ENCODE measurements at places on chromosomes 1 and 21.

DNA sequence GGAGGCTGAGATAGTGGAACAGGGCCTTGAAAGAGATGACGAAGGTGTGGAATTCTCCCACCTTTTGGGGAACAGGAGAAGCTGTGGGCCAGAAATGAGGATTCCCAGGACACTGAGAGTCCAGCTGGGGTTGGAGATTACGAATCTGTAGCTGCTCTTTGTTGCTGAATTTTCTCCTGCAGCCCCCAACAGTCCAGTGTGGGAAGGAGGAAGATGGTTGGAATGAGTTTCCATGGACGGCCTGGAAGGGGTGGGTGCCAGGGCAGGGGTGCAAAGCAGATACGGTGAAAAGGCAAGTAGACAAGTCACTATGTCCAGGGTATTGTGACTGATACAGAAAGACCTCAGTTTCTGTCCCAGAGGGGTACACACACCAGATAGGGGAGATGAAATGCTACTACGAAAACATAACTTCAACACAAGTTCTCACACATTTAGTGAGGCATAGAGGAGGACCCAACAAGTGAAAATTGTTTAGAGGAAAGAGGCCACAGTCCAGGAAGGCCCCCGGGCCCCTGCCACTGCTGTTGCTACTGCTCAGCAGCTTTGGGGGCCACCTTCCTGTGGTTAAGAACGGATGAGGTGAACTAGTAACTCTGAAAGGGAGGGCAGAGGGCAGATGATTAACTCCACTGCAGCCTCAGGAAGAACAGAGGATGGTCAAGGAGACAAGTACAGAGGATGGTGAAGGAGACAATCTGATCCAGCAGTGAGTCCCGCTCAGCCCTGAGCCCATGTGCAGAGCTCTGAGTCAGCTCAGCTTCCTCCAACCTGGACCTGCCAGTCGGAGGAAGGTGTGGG, 7.3 kb downstream of the CD244 start:
- DNase-seq, result no peak

DNA sequence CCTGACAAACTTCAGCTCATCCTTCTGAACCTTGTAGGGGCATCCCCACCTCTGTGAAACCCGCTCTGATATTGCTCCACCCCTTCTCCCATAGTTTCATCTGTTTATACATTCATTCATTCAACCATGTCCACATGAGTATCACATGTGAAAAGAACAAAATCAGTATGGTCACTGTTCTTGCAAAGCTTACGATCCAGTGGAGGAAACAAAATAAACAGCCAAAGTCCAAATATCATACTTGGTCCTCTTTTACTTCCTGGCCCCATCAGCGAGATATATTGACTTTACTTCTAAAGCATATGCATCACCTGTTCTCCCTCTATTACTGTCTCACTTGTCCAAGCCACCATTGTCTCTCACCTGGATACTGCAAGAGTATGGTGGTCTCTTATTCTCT, 35.6 kb downstream of the C8A start:
- no peak for DNase-seq

GRCh38 chr1:116498789-116499628, 71.8 kb downstream of the CD58 start:
- DNase-seq, result peak; percentile 31

- DNase-seq, result no peak
These were observed 8.1 kb downstream of the FOXD2 start for GRCh38 chr1:47445823-47446550.

- no peak for DNase-seq
These were observed 254.7 kb downstream of the LRRIQ3 start for GRCh38 chr1:73943270-73943669.

DNA sequence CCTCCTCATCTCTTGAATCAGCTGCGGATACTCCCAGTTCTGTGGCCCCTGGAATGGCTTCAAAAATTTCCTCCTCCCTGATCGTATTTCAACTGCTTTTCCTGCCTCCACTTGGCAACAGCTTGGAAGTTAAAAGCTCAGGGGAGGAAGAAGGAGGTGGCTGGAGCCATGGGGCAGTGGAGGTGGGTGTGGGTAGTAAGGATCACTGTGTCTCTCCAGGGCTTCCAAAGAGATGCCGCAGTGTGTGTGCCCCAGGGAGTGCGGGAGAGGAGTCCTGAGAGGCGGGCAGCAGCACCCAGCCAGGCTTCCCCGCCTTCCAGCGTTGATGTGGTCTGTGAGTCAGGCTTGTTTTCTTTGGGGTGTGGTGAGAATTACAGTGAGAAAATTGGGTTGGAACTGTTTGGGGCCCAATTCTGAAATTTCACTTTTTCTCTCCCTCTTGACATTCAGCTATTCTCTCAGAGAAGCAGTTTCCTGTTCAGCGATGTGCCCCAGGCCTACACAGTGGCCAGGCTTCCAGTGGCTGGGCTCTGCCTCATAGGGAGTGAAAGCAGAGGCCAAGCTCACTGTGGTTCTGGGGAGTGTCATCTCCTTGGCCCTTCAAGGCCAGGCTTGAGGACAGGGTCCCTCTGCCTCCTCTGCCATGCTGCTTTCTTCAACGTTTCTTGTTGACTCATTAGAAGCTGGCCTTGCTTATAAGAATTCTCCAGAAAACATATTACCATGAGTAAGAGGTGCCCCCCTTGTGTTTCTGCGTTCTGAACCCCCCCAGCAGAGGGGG, 69.0 kb downstream of the PGM1 start:
- no peak for DNase-seq

DNA sequence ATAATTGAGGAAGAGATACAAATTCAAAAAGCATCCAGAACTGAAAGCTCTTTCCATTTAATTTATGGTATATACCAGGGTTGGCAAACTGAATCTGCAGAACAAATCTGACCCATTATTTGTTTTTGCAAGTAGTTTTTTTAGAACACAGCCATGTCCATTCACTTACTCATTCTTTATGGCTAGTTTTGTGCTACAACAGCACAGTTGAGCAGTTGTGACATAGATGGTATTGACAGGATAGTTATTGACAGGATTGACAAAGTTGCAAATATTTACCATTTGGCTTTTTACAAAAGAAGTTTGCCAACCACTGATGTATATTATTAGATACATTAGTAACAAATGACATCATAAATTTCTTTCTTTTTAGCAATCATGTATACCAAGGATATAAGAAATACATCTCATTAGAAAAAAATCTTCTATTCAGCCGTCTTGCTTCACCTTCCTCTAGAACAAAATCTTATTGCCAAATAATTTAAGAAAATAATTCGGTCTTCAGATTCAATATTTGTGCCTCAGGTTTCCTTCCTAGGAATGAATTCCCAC, 9.4 kb downstream of the ADAMTS1 start:
- no peak for DNase-seq

- no peak for DNase-seq
These were observed 8.3 kb downstream of the IL24 start for GRCh38 chr1:206905295-206906164.

- no peak for DNase-seq
These were observed at the start of gene ADAMTS4 for GRCh38 chr1:161198897-161199431. ADAMTS4 (minus strand) TSS chr1:161199054; CDS start chr1:161198627, 427 bp downstream.

GRCh38 chr1:29829448-29830344, 593.4 kb downstream of the PTPRU start:
- no peak for DNase-seq

- DNase-seq, result peak; percentile 79
These were observed 24.3 kb downstream of the AHCTF1 start for GRCh38 chr1:246907472-246907871.

- no peak for DNase-seq
These were observed 124.7 kb downstream of the SYF2 start for GRCh38 chr1:25107643-25108010.

GRCh38 chr1:161162806-161163205, 3.4 kb upstream of the PPOX start:
- no peak for DNase-seq

GRCh38 chr1:31755197-31755611, 8.9 kb downstream of the ADGRB2 start:
- DNase-seq, result peak; percentile 78

- DNase-seq, result no peak
These were observed 65.5 kb downstream of the EPHB2 start for GRCh38 chr1:22776035-22776613.

DNA sequence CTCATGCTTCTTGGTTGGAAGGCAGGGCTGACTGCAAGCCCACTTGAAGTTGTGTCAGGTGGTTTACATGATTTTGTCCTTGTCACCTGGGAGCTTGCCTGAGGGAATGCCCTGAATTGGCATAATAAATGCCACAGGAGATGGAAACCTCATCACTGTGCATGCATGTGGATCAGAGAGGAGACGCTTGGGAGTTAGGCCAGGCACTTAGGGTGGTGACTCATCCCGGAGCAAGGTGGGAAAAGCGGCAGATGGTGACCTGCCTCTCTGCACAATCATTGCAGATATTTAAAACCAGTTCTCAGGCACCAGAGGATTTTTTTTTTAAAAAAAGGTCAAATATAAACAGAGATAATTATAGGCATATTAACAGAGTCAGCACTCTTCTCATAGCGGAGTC, 202.2 kb upstream of the KIAA0040 start:
- DNase-seq, result no peak

DNA sequence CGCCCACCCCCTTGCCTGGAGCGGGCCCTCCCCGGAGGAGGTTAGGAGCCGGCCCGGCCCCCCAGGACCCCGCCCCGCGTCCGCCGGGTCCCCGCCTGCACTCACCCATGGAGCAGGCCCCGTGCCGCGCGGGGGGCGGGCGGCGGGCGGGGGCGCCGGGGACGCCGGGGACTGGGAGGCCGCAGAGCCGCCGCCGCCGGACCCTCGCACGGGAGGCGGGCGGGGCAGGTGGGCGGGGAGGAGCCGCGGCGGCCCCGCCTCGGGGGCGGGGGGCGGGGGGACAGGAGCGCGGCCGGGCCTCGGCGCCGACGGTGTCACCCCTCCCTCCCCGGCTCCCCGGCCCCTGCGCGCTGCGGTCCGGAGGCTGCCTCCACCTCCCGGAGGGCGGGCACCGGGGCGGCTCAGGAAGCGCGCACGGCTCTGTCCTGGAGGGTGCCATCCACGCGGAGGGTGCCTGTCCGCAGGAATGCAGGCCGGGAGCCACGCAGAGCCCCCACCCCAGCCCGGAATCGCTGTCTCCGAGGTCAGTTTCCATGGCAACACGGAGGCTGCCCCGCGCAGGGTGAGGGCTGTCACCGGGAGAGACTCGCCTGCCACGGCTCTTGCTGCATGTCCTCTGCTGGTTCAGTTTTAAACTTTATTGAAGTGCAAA, 5.9 kb upstream of the PLEKHG5 start:
- DNase-seq, result peak; percentile 70

GRCh38 chr1:82695443-82695842, 894.7 kb downstream of the ADGRL2 start:
- no peak for DNase-seq

- DNase-seq, result no peak
These were observed 27.9 kb downstream of the EBNA1BP2 start for GRCh38 chr1:43144237-43144636.

- no peak for DNase-seq
These were observed 822 bp downstream of the MTX1 start for GRCh38 chr1:155209312-155209721.

DNA sequence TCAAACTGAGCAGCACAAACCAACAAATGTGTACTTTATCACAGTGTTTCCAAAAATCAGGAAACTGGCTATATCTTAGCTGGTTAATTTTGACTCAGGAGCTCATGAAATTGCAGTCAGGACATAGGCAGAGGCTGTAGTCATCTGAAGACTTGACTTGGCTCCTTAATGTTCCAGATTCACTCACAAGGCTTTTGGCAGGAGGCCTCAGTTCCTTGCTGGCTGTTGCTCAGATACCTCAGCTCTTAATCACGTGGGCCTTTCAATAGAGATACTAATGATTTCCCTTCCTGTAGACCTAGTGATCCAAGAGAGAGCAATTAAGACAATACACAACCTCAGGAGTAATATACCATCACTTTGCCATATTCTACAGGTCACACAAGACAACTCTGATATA, 537.7 kb downstream of the BRINP3 start:
- DNase-seq, result no peak

DNA sequence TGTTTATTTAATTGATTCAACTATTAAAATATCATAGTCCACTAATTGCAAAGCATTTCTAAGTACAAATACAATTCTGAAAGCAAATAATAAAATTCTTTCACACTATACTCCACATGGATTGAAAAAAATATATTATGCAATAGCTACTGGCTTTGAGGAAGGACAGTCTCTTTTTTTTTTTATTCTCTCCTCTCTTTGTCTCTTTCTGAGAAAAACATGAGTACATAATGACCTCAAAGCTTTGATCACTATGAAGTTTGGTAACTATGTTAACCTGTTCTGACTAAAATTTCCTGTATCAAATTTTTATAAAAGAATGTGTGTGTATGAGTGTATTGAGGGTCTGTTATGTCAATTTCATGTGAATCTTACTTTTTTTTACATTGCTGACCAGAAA, 96.2 kb downstream of the RGS2 start:
- DNase-seq, result no peak

DNA sequence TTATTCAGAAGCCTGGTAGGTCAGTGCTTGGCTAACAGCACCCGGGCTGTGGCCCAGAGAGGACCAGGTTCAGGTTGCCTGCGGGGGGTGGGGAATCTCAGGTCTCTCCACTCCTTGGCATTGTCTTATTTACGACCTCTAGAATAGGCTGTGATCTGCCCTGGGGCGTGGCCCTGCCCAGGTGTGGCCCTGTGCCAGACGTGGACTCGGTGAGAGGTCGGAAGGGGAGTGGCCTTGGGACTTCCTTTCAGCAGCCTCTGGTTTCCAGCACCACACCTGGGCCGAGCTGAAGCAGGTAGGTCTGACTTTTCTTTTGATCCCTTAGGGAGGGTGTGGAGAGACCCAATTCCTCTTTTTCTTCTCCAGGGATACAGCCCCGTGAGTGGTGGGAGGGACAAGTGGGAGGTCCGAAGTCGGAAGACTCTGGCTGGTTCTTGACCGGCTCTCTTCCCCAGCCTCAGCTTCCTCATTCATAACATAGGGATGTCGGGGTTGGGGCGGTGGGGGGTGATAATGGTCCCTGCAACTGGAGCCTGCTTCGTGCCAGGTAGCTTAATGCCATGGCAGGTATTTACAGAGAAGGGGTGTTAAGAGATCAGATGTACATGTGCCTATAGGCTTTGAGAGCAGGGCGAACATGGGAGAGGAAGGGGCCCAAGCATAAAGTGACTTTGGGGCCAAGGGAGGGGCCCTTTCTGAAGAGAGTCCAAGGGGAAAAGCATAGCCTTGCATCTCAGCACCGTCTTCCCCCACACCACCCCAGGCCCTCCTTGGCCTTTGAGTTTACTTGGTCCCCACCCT, 16.5 kb downstream of the ACOT11 start:
- DNase-seq, result peak; percentile 30

- peak; percentile 46 for DNase-seq
These were observed 20.2 kb downstream of the WDR64 start for GRCh38 chr1:241672301-241672700.

GRCh38 chr1:41830726-41831125, 88.0 kb downstream of the HIVEP3 start:
- DNase-seq, result no peak

DNA sequence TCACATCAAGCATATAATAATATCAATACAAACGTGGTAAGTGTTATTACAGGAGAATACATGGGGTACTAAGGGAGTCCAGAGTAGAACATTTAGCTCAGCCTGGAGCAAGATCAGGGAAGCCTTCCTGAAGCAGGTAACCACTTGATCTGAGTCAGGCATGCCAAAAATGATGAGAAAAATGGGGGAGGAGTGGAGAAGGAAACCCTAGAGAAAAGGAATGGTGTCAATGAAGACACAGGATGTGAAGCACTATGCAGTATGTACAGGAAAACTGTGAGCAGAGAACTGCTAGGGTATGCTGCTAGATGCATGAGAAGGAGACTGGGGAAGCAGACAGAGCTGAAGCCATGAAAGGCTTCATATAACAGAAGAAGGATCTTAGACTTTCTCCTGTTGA, 84.7 kb downstream of the NOTCH2 start:
- no peak for DNase-seq
